ENCODE measurements at places on chromosomes 2 and 18.
A peak's percentile ranks its signal among the peaks of the same experiment; 100 is the strongest.

- no peak for DNase-seq
These were observed 228.0 kb upstream of the MEX3C start for GRCh38 chr18:51425475-51425874.

GRCh38 chr2:9466147-9466683 is 8.1 kb upstream of the IAH1 start:
- DNase-seq, result no peak

- DNase-seq, result no peak
These were observed 1101.4 kb downstream of the CBLN2 start for GRCh38 chr18:71442731-71443141.

- DNase-seq, result no peak
These were observed 149.8 kb downstream of the FAM210A start for GRCh38 chr18:13576598-13576997.

DNA sequence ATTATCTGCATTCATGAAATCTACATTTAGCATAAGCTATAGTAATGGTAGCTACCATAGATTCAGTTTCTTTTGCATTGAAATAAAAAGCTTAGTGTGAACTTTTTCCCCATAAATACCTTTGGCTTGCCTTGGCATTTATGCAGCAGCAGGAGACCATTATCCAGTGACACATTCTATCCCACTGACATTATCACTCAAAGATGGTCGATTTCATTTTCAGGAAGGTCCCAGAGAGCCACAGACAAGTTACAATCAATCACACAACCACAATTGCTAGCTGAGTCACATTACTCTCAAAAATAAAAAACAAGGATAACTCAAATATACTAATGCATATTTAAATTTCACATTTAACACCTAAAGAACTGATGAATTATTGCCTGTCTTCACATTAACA is 512.7 kb upstream of the CDH2 start:
- DNase-seq, result no peak

DNA sequence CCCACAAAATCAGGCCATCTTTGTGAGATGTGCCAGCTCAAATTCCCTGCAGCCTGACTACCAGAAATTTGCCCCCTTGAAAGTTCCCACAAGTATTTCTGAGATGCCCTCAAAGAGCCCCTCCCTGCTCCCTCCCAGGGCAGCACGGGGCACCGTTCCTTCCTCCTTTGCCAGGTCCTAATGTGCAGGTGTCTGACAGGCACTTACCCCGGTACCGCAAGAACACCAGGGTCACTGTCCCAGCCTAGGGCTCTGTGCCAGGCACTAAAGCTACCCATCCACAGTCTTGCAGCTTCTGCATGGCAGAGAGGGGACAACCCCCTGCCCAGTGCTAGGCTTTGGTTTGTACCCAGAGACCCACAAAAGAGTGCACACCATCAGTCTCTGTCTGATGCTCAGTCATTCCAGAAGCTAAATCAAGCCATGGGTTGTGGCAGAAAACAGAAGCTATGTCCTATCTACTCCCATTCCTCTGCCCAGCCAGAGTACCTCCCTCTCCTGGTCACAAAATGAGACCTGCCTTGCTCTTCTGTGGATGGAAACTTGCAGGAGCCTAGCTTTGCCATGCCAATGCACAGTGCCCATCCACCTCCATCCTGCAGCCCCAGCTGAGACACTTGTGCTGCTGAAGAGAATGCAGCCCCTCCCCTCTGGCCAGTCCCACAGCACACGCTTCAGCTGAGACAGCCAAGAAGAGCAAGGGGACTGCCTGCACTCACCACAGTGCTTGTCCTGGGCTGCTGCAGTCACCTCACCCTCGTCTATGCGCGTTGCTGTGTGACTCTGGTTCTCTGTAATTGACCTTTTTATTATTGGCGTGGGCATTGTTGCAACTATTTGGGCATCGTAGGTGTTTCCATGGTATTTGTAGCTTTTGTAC is 48.7 kb downstream of the INPP5D start:
- no peak for DNase-seq

- no peak for DNase-seq
These were observed 2.1 kb downstream of the COL6A3 start for GRCh38 chr2:237411683-237412423.

DNA sequence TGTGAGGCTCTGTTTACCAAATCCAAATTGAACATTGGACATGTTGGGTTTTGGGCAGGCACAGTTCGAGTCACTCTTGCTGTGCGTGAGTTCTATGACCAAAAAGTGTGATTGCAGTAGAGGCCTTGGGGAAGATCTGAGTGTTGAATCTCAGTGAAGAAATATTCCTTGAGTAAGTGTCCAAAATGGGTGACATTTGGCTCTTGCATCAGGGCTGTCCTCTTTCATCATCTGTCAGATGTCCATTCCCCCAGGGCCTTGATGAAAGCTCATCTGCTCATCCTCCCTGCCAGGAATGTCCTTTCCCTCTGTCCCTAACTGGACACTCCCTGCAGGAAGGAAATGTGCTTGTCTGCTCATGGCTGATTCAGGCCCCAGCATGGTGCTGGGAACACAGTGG is 6.4 kb upstream of the SFTPB start:
- DNase-seq, result no peak

DNA sequence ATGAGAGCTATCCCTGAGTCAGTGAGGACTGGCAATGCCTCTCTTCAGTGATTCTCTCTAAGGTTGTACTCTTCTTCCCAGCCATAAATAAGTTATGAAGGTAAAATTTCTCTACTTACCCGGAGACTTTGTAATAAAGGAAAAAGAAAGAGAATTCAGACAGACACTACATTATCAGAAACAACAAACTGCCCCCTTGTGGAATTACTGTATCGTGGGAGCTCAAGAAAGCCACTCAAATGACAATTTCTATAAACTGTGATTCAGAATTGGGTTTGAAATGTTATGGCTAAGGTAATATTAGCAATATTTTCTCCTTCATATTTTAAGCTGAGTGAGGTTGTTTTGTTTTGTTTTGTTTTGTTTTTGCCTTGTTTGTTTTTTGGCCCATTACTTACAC is 155.8 kb upstream of the TANK start:
- DNase-seq, result no peak

- no peak for DNase-seq
These were observed 119.8 kb downstream of the PLEKHM3 start for GRCh38 chr2:207905546-207905945.

DNA sequence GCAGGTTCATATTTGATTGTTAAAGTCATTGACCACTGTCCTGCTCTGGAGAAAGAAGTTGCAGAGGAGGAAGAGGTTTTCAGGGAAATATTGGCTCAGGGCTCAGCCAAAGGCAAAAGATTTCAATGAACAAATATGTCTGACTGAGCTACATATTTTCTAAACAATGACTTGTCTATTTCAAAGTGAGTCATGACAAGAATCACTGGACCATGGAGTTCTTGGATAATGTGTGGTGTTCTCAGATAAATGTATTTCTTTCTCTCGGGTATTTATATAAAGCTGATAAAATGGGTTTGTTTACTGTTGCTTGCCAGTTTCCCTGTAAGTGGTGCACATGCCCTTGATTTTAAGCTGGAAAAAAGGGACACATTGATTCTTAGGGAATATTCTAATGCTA is 34.3 kb upstream of the RMP24 start:
- no peak for DNase-seq

DNA sequence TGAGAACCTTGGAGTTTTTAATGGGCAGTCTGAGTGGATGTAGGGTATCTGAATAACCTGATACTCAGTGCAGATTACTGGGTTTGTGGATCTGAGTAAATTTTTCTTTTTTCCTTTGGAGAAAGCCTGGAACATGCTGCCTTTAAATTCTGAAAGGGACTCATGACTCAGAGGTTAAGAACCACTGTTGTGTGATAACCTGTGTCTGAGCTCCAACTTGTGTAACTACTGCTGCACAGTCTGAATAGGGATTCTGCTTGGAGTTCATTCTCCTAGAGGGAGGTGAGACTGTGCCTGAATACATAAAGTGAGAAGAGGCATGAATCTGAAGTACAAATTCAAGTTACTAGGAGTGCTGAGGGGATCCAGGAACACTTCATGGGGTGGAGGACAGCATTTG is 36.2 kb downstream of the KDM3A start:
- DNase-seq, result no peak

DNA sequence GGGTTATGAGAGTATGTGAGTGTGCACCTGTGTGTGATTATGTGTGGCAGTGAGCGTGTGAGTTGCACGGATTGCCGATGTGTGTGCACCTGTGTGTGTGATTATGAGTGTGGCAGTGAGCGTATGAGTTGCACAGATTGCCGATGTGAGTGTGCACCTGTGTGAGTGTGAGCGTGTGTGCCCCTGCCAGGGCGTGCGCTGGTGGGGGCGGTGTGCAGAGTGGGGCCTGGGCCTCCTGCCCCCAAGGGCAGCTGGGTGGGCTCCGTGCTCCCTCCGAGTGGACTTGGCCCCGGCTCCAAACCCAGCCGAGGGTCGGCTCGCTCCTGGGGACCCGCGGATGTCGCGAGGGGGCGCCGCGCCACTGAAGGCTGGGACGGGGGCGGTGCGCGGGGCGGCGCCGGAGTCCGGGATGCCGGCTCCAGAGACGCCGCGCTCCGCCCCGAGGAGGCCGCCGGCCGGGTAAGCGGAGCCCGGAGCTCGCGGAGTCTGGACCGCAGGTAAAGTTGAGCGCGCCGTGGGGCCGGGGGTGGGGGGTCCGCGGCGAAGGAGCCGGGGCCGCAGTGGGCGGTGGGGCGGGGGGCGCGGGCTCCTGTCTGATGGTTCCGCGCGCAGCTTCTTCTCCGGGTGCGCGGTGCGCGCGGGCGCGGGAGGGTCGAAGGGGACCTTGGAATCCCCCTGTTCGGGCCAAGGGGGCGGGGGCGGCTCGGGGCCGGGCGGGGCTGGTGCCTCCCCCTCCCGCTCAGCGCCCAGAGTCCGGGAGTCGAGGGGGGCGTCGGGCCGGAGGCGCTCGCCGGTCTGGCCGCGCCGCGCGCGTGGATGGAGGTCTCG is at the start of gene KCNG2:
Gene KCNG2, plus strand, starts transcription at position 421 of the 828 bp plus-strand sequence. CDS start 65,730 bp downstream, outside the sequence.
- DNase-seq, result no peak

- DNase-seq, result no peak
These were observed 16.4 kb downstream of the TNS1 start for GRCh38 chr2:217986256-217986961.

- no peak for DNase-seq
These were observed 1820.1 kb upstream of the LRRTM1 start for GRCh38 chr2:82124629-82125028.

- no peak for DNase-seq
These were observed 3.3 kb downstream of the AGBL5 start for GRCh38 chr2:27054721-27055120.

DNA sequence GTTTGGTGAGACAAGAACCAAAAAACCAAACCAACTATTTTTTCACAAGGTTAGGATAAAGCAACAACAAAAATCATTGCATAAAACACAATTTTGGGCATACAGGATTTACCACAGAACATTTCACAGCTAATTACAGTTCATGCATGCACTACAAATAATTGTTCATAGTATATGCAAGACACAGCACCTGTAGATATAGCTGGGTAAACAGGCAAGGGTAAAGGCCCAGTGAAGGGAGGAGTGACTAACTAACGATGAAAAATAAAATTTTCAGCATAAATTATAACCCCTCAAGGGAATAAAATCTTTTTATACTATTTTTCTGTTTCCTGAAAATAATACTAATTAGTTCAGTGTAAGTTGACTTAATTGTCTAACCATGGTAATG is 73.3 kb upstream of the CCDC141 start:
- no peak for DNase-seq

DNA sequence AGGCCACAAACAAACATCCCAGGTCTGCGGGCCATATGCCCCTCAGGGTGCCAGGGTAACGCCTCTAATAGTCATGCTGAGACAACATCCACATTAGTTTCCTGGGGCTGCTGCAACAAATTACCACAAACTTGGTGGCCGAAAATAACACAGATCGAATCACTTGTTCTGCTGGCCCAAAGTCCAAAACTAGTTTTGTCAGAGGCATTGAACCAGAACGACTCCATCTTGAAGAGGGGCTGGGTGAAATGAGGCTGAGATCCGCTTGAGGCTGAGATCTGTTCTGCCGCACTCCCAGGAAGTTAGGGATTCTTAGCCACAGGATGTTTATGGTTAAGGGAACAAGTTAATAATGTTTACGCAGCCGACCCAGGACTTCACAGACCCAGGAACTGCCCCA is 66.7 kb downstream of the COPS8 start:
- peak; percentile 52 for DNase-seq
